ENCODE measurements at places on chromosomes 12 and 14.
A peak's percentile ranks its signal among the peaks of the same experiment; 100 is the strongest.

DNA sequence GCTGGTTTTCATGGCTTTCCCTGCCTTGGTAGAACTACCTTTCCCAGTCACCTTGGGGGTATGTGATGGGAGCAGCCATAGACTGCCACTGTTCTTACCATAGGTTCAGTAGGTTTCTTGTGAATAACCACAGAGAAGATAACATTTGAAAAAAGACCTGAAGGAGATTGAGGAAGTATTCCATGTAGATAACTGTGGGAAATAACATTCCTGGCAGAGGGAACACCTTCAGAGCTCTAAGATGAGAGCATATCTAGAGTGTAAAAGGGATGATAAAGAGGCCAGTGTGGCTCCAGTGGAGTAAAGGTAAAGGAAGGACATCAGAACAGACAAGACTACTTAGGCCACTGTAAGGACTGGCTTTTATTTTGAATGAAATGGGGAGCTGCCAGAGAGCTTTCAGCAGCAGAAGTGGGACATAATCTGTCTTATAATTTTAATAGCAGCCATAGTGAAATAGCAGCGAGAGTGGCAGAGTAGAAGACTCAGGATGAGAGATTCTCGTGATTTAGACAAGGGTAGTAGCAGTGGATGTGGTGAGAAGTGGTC, 82.6 kb upstream of the KCNH3 start:
- DNase-seq = no peak

DNA sequence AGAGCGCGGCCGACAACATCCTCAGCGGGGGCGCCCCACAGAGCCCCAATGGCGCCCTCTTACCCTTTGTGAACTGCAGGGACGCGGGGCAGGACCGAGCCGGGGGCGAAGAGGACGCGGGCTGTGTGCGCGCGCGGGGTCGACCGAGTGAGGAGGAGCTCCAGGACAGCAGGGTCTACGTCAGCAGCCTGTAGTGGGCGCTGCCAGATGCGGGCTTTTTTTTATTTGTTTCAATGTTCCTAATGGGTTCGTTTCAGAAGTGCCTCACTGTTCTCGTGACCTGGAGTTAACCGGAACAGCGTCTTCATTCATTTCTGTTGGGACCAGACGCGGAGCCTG, 103.8 kb upstream of the FKBP4 start:
- DNase-seq = no peak

- no peak for DNase-seq
Observed at GRCh38 chr12:129902371-129903091, 1.3 kb downstream of the TMEM132D start.

- no peak for DNase-seq
Observed at GRCh38 chr12:81416571-81416970, 338.7 kb downstream of the ACSS3 start.

GRCh38 chr14:56358275-56358674, 221.3 kb upstream of the TMEM260 start:
- DNase-seq = no peak

- peak; percentile 26 for DNase-seq
Observed at GRCh38 chr12:1115484-1116231, 124.6 kb downstream of the ERC1 start.

DNA sequence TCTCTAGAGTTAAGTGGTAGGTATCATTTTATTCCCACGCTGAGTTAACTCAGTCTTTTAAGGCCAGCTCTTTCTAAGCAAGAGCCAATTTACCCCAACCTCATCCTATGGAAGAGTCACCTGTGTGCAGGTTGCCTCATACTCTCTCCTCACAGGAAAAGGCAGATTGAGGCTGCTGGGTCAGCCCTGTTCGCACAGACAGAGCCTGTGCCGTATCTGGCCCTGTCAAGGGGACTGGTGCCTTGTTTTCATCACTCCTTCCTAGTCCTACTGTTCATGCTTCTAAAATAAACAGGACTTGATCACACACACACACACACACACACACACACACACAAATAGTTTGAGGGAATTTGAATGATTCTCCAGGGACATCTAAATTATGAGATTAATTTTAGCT, 285.0 kb downstream of the SLC6A15 start:
- no peak for DNase-seq

DNA sequence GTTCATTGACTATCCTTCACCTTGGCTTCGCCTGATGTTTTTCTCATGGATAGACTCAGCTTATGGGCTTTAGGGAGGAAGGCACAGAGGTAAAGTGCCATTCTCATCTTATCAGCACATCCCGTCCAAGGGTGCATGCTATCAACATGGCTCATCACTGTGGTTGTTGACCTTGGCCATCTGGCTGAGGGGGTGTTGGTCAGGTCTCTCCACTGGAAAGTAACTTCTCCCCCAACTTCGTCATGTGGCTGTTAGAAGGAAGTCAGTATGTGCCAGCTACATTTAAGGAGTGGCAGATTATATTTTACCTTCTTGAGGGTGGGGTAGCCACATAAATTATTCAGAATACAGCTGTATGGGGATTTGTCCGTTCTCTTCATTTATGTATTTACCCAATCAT, 68.9 kb downstream of the EML1 start:
- no peak for DNase-seq

DNA sequence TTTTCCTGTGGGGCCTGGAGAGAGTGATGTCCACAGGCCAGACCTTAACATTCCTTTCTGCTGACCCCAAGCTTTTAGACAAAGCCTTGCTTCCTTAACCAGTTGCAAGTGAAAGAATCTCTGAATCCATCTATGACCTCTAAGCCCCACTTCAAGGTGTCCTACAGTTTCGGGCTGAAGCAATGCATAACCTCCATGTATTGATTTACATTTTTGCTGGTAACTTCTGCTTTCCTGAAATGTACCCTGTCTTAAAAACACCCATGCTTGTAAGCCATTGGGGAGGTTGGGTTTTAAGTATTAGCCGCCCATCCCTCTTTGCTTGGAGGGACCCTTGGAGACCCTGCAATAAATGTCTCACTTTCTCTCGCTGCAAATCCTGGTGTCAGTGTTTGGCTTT, 190.6 kb downstream of the VRK1 start:
- DNase-seq = no peak

DNA sequence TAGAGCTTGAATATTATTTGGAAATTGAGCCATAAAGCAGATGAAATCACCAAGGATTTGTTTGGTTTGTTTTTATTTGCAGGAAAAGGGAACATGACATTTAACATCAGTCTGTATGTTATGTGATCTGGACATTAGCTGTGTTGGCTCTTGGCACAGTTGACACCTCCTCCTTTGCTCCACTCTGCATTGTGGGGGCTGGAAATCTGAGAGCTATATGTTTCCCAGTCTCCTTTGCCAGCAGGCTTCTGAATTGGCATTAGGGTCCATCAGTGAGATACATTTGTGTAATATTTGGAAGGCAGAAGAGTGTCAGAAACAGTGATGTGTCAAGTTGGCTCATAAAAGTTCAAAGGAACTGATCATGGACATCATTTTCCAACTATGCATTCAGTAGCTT, 322.1 kb upstream of the ATP2B1 start:
- no peak for DNase-seq

- no peak for DNase-seq
Observed at GRCh38 chr14:105532735-105533141, 6.4 kb downstream of the TMEM121 start.

DNA sequence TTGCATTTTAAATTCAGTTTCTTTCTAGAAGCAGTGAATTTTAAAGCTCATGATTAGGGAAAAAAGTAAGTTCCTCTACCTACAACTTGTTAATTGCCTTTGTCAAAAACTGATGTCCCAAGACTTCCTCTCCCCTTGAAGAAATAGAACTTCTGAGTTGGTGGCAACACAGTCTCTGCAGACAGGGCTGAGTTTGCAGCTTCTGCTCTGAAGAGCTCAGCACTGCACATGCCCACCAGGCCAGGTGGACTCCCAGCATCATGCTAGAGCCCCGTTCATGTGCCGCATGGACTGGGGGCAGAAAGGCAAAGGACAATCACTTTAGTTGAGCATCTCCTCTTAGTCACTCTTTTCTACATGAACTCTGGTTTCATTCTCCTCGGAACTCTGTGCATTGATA, 620.1 kb downstream of the VRK1 start:
- DNase-seq = no peak

GRCh38 chr14:30227876-30228275, 300.2 kb upstream of the PRKD1 start:
- no peak for DNase-seq

- DNase-seq = peak; percentile 82
Observed at GRCh38 chr12:113860950-113861349, 105.2 kb downstream of the RBM19 start.

DNA sequence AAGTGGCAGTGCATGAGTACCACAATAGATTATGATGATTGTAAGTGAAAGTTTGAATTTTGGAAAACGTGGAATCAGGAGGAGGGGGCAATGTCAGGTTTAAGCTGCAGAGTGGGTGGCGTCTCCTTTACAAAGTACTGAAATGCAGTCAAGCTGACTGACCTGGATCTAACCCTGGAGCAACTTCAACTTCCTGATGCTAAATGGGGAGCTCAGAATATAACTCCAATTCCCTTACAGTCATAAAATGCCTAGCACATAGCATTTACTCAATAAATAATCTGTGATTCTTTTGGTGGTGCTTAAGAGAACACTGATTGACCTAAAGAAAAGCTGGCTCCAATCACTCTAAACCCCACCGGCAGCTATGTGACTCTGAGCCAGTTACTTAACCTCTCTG, 38.5 kb downstream of the CCDC60 start:
- no peak for DNase-seq

GRCh38 chr12:95358111-95359083, 115.6 kb upstream of the METAP2 start:
- no peak for DNase-seq

DNA sequence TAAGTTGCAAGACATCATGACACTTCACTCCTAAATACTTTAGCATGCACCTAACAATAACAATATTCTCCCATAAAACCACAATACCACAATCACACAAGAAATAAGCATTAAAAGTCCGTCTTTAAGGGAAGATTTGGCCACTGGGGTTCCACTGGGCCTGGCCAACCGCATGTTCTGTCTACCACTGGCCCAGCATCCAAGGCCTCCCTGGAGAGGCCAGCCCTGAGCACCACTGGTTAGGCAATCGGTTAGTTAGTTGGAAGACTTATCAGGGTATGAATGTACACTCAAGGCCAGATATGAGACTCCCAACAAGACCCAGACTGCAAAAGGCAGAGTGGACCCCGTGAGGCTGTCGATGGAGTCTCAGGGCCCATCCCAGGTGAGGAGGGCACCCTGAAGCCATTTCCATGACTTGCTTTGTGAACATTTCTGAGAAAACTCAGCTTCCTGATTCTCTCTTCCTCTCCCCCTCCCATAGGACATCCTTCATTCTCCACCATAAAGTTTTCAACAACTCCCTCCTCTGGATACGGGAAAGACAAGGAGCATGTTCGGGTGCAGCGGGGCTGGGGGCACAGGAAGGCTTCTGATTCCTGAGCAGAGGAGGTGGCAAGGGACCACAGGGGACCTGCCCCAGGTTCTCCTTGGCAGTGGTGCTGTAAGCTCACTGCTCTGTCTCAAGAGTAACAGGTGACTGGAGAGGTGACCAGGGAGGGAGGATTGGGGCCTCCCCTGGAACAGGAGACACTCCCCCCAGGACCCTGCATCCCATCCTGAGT, 5.9 kb downstream of the PXN start:
- DNase-seq = no peak

DNA sequence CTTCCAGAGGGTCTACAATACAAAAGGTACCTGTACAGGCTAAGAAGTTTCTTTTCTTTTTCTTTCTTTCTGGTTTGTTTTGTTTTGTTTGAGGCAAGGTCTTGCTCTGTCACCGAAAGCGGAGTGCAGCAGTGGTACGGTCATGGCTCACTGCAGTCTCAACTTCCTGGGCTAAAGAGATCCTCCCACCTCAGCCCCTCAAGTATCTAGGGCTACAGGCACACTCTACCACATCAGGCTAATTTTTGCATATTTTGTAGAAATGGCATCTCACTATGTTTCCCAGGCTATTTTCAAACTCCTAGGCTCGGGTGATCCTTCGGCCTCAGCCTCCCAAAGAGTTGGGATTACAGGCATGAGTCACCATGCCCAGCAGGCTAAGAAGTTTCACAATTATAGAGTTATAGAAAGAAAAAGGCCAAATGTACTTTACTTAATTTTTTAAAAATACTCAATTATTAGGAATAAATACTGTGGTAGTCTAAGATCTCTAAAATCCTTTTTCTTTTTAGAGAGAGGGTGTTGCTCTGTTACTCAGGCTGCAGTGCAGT, 3.0 kb upstream of the PIGH start:
- DNase-seq = no peak

GRCh38 chr12:104526751-104527150, 70.0 kb downstream of the CHST11 start:
- DNase-seq = no peak

- DNase-seq = no peak
Observed at GRCh38 chr14:80133457-80133856, 77.8 kb downstream of the DIO2 start.

GRCh38 chr14:80927083-80927989, 14.2 kb downstream of the CEP128 start:
- DNase-seq = no peak

- no peak for DNase-seq
Observed at GRCh38 chr14:70653662-70654061, 11.9 kb downstream of the TTC9 start.

DNA sequence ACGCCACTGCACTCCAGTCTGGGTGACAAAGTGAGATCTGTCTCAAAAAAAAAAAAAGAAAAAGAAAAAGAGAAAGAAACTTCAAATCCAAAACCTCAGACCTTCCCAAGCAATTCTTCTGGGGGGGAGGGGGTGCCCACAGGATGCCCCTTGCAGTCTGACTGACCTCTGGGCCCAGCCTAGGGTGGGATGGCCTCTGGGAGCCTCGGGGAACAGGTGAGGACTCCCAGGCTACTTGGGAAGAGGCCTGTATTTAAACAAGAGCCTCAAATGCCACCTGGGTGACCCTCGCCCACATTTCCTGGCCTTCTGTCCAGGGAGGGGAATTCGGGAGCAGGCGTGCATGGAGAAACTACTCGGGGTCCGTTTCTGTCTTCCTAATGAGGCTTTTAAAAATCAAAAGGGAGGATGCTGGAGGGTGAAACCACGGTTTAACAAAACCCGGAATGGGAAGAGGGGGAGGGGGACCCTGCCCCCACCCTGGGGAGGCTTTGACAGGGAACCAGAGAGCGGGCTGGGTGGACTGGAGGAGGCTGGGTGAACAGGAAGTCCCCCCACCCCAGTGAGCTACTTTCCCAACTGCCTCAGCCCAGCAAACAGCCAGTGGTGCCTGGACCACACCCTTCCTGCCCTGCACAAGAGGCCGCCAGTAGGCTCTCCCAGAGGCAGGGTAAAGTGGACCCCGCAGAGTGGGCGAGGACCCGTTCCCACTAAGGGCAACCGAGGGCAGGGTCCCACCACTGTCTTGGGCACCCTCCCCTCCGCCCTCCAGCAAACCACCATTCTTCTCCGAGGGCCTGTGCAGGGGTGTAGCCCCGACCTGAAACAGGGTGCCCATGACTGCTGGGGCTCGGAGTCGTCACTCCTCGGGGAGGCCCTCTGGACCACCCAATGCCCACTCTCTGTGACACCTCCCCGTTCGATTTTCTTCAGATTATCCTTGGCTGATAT, 1.5 kb upstream of the FBRSL1 start:
- no peak for DNase-seq

- no peak for DNase-seq
Observed at GRCh38 chr12:111404362-111405148, 1.2 kb upstream of the SH2B3 start.

- DNase-seq = no peak
Observed at GRCh38 chr12:53483979-53484377, 15.3 kb downstream of the MAP3K12 start.

Data from AG04449 (cell line).